ENCODE measurements at places on chromosomes 3 and 15.

- DNase-seq = no peak
Observed at GRCh38 chr3:1251282-1252060, 158.6 kb downstream of the CNTN6 start.

DNA sequence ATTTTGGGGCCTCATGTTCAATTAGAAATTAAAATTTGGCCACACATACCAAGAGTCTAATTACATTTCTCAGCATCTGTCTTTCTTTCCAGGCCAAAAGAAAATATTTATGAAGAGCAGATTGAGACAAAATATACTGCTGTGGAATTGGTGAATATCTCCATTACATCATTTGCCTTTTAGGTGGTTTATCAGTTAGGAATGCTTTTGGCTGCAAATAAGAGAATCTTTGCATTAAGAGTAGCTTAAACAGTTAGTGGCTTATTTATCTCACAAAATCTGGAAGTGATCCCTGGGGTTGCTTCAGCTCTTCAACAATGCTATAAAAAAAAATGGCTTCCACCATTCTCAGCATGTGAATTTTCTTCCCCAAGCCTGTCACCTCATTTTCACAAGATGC, 308.7 kb downstream of the MAGI1 start:
- no peak for DNase-seq

DNA sequence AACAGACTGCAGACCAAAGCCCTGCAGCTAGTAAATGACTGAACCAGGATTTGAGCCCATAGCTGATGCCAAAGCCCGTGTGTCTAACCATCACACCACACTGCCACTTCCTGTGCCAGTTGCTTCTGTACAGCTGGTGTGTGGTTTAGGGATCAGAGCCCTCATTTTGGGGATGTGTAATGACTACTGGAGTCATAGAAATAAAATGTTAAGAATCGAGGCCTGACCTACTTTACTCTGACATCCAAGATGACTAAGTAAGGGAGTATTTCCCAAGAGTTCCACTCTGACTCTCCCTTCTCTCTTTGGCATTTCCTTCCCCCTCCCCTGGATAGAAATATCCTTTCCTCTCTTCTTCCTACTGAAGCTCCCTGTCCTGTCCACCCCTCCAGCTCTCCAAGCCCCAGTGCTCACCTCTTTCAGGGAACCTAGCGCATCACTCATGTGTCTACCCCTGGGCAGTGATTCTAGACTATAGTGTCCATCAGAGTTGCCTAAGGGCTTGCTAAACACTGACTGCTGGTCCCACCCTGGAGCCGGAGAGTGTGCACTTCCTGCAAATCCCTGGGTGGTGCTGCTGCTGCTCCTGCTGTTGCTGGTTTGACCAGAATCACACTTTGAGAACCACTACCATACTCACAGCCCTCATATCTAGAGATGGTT, 53.8 kb downstream of the MGLL start:
- DNase-seq = no peak

DNA sequence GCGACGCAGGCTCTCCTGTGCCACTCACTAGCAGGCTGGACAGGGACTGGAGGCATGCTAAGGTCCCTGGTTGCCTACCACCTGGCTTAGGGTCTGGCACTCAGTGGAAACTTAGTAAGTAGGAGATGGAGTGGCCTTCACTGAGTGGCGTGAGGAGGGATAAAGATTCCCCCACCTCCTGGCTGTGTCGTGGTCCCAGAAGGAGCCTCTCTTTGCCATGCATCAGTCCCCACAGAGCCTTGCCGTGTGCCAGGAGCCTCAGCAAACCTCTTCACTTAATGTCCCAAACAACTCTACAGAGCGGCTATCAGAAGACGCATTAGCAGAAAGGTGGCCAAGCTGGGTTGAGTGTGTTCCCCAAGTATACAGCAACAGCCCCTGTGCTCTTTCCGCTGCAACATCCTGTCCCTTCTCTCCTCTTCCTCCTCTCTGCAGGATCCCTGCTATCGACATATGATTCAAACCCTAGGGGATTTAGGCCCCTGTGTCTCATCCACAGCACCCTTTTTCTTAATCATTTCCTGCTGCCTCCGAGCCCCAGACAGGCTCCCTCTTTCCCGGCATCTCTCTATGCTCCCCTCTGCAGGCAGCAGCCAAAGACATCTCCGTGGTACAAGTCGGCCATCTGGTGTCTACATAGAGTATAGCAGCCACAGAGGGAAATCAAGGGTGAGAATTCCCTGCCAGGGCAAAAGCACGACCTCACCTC, 66.7 kb downstream of the SLC6A1 start:
- DNase-seq = peak; percentile 22

- DNase-seq = no peak
Observed at GRCh38 chr3:76554707-76555106, 485.2 kb upstream of the ROBO2 start.

DNA sequence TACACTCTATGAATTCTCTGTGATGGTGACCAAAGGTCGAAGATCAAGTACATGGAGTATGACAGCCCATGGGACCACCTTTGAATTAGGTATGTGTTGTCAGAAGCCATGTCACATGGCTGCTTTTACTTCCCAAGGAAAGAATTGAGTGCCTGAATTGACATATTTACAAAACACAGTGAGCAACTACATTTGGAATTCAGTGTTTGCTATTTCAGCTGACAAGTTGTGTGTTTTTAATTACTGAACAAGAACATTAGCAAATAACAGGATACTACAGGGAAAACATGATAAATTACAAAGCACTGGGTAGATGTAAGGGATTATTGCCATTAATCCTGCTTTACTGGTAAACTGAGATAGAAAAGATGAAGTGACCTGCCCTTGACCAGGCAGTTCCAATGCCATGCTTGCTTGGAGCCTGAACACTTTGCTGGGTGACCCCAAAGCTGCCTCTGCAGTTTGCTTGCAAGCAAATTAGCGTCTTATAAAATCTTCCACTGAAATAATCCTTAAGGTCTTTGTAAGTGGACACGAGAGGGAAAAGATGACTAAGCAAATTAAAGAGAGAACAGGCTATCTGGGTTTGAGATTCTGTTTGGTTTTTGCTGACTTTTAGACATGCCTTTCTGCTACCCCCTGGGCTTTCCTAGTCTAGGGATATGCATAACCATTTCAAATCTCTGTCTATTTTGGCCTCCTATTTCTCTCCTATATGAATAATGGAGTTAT, 98.2 kb downstream of the HCN4 start:
- DNase-seq = no peak

- no peak for DNase-seq
Observed at GRCh38 chr3:40035177-40035576, 225.8 kb downstream of the MYRIP start.

DNA sequence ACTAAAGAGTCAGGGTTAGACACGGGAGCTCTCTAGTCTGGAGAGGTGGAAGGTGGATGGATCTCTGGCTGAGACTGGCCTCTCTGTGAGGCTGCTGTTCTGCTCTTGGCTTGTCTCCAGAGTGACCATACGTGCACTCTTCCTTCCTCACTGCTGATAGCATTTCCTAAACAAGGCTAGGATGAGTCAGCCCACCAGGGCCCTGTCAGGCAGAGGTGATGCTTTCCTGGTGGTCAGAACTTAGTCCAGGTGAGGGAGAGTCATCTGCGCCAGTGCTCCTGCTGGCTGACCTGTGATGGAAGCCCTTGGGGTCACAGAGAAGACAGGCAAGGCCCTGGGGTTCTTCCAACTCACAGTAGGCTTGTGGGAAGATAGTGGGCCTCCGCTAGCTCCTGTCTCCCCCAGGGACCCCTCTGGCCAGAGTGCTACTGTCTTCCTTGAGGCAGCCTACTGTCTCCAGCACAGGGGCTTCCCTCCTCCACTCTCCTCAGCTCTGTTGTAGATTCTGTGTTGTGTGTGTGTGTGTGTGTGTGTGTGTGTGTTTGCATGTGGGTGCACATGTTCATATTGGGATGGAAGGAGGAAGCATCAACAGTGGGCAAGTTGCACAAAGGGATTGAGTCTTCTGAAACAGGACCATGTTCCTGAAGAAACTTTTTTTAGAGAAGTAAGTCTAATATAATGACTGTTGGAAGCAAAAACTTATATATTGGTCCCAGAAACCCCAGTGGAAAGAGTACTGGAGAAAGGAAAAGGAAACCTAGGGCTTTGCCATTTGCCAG, 16.5 kb downstream of the ALPK3 start:
- no peak for DNase-seq

GRCh38 chr3:33358172-33358781, 81.0 kb downstream of the FBXL2 start:
- DNase-seq = peak; percentile 54

GRCh38 chr15:96058103-96058851, 272.2 kb upstream of the NR2F2 start:
- no peak for DNase-seq

GRCh38 chr3:29764603-29765254, 483.9 kb downstream of the RBMS3 start:
- DNase-seq = peak; percentile 24

DNA sequence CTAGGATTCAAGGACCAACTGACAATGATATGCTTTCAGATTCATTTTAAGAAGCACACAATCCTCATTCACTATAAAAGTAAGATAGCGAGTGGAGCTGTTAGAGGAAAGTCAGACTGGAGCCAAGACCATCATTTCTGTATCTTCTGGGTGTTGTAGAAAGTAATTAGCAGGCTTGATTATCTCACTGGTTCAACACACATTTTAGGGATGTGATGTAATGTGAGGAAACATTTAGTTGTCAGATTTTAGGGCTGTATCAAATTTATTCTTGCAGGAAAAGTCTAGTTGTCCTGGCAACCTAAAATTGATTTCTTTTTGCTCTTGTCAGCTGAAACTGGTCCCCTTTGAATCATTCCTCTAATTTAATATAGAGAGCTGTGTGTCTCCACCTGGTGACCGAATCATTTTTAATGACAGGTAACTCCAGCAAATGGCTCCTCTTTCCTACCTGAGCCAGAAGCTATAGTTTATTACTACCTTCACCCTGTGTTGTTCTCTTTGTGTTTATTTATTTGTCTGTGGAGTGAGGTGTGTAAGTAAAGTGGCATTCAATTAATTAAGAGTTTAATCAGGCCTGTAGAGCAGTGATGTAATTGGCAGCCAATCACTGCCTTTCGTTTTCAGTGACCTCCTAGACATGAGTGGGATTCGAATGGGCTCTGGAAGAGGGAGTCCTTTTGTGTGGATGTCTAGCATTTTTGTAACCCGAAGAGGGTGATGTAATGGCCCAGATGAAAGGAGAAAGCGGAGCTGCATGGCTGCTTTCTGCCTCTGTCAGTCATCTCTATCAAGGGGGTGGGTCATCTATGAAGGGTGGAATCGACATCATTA, 125.8 kb downstream of the LPP start:
- peak; percentile 44 for DNase-seq

GRCh38 chr15:90946538-90946937, 8.1 kb upstream of the RCCD1 start:
- DNase-seq = no peak

DNA sequence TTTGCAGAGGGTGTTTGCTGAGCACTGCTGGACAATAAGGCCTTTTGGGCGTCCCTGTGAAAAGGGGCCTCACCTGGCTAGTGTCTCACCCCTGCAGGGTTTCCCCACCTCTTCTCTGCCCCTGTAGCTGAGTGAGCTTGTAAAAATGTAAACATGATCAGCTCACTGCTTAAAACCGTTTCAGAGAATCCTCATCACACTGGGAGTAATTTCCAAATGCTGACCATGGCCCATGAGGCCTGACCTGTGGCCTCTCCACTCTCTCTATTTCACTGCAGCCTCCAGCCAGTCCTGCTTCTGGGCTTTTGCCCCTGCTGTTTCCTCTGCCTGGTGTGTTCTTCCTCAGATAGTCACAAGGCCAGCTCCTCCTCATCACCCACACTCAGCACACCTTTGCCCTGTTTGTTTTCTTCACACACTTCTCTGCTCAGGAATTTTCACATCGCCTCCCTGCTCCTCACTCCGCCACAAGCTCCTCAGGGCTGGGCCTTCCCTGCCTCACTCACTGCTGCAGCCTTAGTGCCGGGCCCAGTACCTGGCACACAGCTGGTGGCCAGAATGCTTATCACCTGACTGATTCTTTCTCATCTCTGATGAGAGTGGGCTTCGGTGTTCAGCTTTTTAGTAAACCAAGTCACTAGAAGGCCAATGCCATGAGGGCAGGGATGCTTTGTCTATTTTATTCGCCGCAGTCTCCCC, 79.3 kb upstream of the SEC13 start:
- DNase-seq = no peak

DNA sequence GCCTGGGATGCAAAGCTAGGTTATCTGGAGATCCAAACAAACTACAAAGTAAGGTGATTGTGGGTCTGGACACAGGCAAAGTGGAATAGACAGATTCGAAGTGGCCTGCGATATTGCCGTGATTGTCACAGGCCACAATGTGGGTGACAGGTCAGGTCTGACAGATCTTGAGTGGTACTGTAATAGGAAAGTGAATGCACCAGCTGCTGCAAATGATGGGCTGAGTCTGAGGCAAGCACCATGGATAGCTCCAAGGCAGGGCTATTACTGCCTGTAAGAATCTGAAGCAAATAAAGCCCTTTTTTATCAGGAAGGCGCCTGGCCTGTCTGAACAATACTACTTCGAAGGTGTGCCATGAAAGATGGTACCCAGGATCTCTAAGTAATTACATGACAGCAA, 10.0 kb downstream of the ARMC8 start:
- DNase-seq = no peak

GRCh38 chr3:160105907-160106584, 117.4 kb downstream of the IL12A start:
- DNase-seq = no peak

DNA sequence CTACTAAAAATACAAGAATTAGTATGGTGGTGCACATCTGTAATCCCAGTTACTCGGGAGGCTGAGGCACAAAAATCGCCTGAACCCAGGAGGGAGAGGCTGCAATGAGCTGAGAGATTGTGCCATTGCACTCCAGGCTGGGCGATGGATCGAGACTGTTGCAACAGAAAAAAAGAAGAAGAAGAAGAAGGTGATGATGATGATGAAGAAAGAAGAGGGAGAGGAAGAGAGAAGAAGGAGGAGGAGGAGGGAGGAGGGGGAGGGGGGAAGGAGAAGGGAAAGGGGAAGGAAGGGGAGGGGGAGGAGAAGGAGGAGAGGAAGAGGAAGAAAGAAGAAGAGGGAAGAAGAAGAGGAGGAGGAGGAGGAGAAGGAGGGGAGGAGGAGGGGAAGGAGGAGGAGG, 33.2 kb upstream of the ZNF710 start:
- DNase-seq = no peak

GRCh38 chr3:32956750-32957570, 5.5 kb downstream of the CCR4 start:
- no peak for DNase-seq

- no peak for DNase-seq
Observed at GRCh38 chr3:190229632-190230424, 92.4 kb downstream of the CLDN1 start.

DNA sequence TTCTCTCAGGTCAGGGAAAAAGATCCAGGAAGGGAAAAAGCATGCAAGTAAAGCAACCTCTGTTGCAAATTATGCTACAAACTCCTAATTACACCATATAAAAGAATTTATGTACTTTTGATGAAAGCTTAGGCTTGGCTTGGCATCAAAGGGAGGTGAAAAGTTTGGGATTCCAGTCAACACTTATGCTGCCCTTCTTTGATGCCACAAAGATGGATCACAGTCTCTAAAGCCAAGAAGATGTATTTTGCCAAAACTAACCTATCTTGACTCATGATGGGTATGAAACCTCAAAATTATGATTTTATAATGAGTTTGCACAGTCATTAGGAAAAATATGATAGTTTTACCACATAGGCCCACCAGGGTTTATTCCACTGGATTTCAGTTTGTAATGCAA, 101.0 kb upstream of the CCDC80 start:
- DNase-seq = no peak

Data from NCI-H2029 treated with DMSO at 0.1 percent for 48 hours (cell line).